Tibial nerve (tissue), 4 donors: ENCODE measurements at places on chromosomes 7 and 10. TPM values are rescaled to one million over a fixed set of nuclear protein-coding genes. Genes with fewer than 3 reads are reported as not detected.

DNA sequence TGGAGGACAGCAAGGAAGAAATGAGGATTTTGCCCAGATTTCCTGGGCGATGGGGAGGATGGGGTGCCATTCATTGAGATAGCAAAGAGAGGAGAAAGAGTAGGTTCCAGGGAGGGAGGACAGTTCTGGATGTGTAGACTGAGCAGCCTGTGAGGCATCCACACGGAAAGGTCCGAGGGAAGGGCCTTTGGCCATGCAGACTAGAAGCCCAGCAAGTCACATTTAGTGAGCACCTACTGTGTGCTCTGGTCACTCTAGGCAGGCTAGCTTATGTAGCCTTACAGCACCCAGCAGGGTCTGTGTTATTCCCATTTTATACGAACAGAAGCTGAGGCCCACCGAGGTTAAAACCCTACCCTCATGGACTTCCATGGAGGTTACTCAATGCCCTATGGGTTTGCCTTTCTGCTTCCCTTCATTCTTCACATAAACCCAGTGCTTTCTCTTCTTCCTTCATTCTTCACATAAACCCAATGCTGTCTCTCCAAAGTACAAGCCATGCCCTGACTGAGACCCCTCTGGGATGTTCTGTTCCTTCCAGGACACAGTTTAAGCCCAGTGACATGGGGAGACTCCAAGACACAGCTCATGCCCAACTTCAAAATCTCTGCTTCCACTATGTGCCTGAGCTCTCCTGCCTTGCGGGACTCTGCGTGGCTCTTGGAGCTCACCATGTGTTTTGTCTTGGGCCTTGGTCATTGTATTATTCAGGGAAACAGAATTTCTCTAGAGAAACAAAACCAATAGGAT is 13.7 kb downstream of the IL2RA start:
- no peak overlapping the region for H3K4me3 ChIP-seq
- H3K4me1 ChIP-seq, result peaks cover 45% of the 10 kb centered on the region
- H3K36me3 ChIP-seq, result no peaks in the 10 kb centered on the region
- no peaks in the 10 kb centered on the region for H3K27me3 ChIP-seq

GRCh38 chr7:112143582-112143981 is 62.6 kb downstream of the DOCK4 start:
- no peak for DNase-seq
- H3K27me3 ChIP-seq, result no peaks in the 10 kb centered on the region
- H3K27ac ChIP-seq, result no peak overlapping the region
- H3K4me3 ChIP-seq, result no peak overlapping the region
- no peaks in the 10 kb centered on the region for H3K4me1 ChIP-seq

DNA sequence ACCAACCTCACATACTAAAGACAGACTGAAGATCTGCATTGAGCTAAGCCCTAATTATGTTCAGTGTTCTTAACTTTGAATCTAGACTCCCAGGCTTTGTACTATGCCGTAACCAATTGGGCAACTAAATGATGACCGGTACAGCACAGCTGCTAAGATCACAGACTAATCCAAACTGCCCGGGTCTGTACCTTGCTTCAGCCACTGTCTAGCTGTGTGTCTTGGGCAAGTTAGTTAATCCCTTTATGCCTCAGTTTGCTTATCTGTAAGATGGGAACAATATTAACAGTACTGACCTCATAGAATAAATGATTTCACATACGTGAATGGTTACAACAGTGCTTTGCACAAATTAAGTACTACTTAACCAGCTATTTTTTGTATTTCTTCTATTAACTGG is 205.8 kb upstream of the NFE2L3 start:
- H3K4me1 ChIP-seq, result no peaks in the 10 kb centered on the region
- no peaks in the 10 kb centered on the region for H3K36me3 ChIP-seq
- H3K27ac ChIP-seq, result no peak overlapping the region
- H3K4me3 ChIP-seq, result no peak overlapping the region

DNA sequence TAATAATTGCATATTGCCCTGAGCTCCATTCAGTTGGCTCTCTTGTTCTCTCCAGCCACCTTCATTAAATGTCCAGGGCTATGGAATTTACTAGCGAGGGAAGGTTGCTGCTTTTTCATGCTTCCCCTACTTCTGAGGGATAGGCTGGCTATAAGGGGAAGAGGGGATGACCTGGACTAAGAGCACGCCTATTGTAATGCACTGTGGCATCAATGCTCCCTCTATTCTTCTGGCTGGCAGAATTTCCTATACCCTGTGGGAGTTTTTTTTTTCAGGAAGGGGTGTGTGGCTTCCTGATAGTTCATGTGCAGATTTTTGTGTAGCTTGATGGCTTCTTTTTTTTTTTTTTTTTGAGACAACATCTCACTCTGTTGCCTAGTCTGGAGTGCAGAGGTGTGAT is 155.8 kb downstream of the SND1 start:
- H3K27me3 ChIP-seq, result no peaks in the 10 kb centered on the region
- no peak overlapping the region for H3K4me3 ChIP-seq
- peaks cover 6% of the 10 kb centered on the region for H3K36me3 ChIP-seq

DNA sequence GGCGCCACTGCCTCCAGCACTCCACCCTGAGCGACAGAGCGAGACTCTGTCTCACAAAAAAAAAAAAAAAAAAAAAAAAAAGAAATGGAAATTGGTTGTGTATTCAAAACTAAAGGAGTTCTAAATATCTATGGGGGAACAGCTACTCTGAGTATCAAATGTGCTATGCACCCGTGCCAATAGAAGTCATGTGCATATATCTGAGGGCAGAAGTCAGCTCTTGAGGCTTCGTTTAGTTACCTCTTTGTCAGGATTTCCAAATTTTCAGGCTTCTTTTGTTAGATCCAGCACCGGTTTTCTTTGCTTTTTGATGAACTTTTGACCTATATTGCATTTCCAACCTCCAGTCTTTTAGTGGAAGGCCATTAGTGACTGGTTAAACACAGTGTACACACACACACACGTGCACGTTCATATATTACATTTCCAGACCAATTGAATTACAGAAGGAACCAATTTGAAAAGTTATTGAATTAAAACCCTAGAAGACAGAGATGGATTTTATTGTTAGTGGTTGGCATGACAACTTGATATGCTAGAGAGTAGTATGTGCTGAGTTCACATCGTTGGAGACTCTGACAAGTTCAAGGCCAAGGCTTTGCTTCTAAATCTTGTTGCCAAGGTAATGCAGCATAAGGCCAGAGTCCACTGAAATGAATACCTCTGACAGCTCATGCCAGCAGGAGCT is 33.1 kb upstream of the ADD3 start:
- peaks cover 38% of the 10 kb centered on the region for H3K4me1 ChIP-seq
- no peak for DNase-seq
- H3K27me3 ChIP-seq, result no peaks in the 10 kb centered on the region
- no peak overlapping the region for H3K4me3 ChIP-seq

Gene PPP1R3A
- not detected for total RNA-seq

DNA sequence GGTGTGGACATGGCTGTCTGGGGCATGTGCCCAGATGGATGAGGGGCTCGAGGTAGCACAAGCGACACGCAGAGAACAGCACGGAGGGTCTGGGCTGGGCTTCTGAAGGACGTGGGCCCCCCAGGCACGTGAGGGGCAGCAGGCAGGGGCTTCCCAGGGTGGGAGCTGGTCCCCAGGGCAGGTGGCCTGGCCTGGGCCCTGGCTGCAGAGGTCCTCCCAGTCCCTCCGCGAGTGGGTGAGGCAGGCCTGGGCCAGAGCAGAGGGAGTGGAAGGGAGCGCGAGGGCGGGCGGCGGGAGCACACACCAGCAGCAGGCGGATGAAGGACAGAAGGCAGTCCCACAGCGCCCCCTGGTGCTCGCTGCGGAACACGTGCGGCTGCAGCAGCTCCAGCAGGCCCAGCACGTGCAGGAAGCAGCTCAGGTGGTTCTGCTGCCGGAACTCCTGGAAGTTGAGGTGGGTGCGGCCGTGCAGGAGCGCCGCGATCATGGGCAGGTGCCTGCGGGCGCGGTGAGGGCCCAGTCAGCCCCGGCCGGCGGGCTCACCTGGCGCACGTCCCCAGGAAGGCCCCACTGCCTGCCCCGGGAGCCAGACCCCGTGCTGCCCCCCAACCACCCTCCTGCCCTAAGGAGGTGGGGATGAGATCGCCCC is 14.7 kb upstream of the MICALL2 start:
- H3K36me3 ChIP-seq, result peaks cover 6% of the 10 kb centered on the region
- peak overlapping the region; percentile 41 for H3K27ac ChIP-seq
- H3K4me1 ChIP-seq, result peaks cover 9% of the 10 kb centered on the region

DNA sequence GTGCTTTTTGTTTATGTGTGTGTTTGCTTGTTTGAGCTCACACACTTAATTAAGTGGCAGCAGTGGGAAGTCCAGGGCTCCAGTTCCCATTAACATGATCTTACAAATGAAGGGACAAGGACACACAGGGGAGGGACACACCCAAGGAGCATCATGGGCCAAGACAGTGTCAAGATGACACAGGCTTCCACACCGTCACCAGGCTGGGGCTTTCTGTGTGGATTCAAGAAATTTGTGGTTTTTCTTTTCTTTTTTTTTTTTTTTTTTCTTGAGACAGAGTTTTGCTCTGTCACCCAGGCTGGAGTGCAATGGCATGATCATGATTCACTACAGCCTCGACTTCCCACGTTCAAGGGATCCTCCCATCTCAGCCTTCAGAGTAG is 173.6 kb downstream of the KIAA1217 start:
- no peaks in the 10 kb centered on the region for H3K27me3 ChIP-seq
- no peak overlapping the region for H3K27ac ChIP-seq
- DNase-seq, result no peak
